ENCODE measurements at places on chromosomes 7 and 10. TPM values are rescaled to one million over a fixed set of nuclear protein-coding genes. Genes with fewer than 3 reads are reported as not detected.

GRCh38 chr7:104927055-104927454 is 87.0 kb upstream of the KMT2E start:
- DNase-seq: no peak

DNA sequence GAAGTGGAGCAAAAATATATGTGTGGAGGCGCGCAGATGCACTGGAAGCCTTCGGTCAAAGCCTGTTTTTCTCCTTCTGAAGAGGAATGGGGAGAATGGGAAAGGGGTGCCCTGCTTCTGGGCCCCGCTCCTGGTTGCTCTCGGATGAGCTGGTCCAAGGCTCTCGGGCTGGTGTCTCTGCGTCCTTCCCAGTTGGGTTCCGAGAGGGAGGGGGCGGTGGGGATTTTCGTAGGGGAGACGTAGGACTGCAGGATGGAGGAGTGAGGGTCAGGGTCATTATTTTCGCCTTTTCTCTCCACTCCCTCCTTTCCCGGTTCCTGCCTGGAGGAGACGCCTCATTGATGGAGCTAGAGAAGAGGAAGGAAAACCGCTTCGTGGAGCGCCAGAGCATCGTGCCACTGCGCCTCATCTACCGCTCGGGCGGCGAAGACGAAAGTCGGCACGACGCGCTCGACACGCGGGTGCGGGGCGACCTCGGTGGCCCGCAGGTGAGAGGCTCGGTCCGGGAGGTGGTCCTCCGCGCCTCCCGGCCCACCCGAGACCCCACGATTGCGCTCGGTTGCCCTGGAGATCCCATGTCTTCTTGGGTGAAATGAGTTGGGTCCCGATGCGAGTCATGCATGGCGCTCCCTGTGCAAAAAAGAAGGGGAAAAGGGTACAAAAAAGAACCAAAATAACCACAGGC is 790 bp downstream of the ADAM22 start:
- DNase-seq: peak; percentile 21

GRCh38 chr10:8163824-8164223 is 109.3 kb downstream of the GATA3 start:
- DNase-seq: no peak

DNA sequence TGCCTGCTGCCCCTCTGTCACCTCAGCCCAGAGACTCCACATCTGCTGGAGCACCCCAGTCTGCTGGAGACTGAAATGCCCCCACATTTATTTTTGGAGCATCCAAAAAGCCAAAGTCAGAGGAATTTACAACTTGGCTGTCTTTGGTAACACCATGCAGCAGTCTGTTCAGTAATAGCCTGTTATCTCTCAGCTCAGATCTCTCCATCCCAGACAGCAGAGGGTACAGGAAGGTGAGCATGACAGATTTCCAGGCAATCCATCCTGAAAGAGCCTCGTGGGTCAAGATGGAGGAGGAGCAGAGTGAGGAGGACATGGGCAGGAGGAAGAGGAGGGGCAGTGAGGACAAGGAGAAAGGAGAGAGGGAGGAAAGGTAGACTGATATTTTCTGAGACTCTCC is 55.9 kb downstream of the GRID1 start:
- DNase-seq: no peak

DNA sequence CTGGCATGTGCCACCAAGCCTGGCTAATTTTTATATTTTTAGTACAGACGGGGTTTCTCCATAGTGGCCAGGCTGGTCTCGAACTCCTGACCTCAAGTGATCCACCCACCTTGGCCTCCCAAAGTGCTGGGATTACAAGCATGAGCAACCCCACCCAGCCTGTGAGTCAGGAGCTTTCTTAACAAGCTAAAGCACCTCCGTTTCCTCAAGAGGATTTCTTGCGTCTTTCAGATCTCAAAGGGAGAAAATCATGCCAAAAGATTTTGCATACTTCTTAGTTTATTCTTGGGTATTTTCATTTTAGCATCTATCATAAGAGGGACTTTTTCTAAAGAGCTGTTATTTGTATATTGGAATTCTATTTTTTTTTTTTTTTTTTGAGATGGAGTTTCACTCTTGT is 47.9 kb upstream of the FOXK1 start:
- DNase-seq: no peak

DNA sequence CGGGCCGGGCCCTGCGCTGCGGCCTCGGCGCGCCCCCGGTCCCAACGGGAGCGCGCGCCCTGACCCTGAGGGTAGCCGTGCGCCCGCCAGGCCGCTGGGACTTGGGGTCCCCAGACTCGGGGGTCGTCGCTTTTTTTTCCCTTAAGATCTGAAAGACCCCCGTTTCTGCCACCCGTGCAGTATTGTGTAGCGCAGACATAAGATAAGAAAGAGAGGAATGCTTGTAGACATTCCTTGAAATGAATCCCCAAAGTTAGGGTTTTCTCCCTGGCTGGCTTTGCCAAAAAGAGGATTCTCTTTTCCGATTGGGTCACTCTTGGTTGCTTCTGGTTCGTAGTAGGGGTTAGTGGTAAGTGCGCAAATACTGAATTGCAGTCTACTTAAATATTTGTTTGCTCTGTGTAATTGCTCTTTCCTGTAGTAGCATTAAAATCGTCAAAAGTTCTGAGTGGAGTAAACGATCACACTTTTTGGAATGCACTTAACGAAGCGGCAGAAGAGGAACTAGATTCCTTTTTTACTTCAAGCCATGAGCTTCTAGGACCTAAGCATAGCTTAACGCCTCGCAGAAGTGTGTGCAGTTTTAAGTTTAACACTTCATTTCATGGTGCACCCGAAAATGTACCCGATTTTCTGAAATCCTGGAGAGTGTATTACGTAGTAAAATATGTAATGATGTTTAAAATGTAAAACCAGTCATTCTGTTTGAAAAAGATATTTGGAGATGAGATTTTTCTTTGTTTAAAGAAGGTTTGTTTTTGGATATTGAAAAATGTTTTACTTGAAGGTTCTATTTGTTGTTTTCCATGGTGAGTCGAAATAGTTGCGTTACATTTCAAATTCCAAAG is 1.3 kb downstream of the CUL1 start:
- no peak for DNase-seq

DNA sequence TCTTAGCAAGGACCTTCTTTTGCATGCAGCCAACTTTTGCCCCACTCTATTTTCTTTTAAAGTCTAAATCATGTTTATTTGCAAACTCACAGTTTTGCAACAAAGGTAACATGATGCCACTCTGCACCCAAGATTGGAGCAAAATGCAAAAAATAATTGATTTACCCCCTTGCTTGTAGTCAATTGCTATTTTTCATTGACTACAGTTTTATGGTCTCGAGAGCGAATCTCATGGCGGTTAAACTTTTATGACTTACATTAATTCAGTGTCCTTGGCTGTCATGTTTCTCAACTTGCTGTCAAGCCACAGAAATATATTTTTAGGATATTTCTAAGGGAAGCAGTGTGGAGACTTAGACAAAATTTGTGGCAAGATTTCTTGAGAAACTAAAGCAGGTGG is 110.0 kb upstream of the JCAD start:
- no peak for DNase-seq

KAZALD1 gene
- 10.6 TPM for total RNA-seq

VWA2 gene
- total RNA-seq: 2.4 TPM
